NCI-H226 (cell line): ENCODE measurements at places on chromosomes 1 and 21.
A peak's percentile ranks its signal among the peaks of the same experiment; 100 is the strongest.

DNA sequence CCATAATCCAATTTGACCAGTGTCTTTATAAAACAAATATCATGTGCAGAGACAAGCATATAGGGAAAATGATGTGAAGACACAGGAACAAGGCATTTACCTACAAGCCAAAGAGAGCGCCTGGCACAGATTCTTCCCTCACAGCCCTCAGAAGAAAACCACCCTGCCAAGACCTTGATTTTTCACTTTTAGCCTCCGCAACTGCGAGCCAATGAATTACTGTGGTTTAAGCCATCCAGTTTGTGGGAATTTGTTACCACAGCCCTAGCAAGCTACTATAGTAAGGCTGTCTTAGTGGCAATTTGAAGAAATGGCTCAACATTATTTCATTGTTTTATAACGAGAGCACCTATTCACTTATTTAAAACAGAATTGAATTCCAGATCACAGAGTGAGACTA lies 85.7 kb upstream of the CCDC190 start:
- no peak for DNase-seq

DNA sequence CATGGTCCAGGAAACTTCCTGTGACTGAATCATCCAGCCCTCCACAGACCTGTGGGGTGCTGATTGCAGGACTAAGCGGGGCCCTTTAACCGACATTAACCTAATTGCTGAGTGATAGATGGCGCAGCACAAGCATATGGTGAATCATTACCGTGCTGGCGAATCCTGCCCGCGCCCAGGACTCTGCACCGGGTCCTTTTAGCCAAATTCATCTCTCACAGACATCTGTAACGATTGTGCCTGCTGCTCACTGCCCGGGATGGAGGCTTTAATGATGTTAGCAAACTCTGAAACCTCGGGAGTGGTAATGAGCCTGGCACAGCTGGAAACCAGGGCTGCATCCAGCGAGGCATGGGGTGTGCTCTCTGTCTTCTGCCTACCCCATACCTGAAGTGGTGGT lies 147.3 kb upstream of the CD34 start:
- no peak for DNase-seq

- DNase-seq = no peak
Observed at GRCh38 chr1:3577300-3577699, 34.0 kb downstream of the MEGF6 start.

DNA sequence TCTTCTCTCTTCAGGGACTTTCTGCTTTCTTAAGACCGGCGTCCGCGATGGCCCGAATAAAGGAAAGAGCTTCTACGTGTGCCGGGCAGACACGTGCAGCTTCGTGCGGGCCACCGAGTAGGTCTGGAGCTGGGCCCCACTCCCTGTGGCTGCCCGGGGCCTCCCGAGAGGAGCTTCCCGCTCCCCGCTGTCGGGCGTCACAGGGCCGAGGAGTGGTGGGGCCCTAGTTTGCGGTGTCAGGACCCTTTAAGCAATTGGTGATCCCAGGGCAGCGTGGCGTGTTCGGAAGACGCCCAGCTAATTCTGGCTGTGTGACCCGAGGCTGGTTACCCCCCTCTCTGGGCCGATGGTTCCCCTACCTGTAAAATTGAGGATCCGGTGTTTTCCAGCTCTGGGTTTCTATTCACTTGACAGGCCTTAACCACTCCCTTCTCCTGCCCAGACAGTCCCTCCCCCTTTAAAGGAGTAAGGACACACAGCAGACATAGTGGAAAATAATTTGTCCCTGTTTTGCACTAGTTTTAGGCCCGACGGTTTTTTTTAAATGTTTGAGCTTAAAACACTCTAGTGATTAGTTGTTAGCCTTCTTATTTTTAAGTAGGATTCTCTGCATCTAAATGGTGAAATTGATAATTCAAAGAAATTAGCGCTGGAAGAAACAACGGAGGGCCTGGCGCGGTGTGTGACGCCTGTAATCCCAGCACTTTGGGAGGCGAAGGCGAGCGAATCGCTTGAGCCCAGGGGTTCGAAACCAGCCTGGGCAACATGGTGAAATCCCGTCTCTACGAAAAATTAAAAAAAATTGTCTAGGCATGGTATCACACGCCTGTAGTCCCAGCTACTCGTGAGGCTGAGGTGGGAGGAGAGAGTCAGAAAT lies 553 bp downstream of the TTF2 start:
- peak; percentile 45 for DNase-seq

DNA sequence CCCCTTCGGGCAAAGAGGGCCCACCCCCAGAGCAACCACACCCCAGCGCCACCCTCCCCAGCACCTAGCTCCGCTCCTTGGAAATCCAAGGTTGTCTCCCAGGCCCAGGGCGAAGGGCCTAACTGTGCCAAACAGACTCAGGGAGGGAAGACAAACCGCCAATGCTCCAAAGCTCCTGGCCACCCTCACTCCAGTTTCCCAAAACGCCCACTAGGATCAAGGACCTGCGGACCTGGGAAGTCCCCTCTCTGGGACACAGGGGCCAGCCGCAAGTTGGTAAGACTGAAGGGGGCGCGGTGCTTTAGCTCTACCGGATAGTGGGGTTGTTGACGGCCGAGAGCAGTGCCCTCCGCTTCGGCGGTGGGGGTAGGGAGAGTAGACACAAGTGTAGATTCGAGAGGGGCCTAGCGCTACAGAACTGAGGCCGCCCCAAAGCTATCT lies 581 bp downstream of the IRF6 start:
- DNase-seq = no peak

GRCh38 chr1:118991448-118991847 lies 3.3 kb upstream of the TBX15 start:
- DNase-seq = no peak

- DNase-seq = no peak
Observed at GRCh38 chr1:28591708-28592320, at the start of gene RAB42. Gene RAB42, plus strand, starts transcription at chr1:28592265. Its CDS starts 247 bp downstream, at chr1:28592512.

- DNase-seq = peak; percentile 35
Observed at GRCh38 chr1:30378991-30379581, 344.3 kb downstream of the MATN1 start.

DNA sequence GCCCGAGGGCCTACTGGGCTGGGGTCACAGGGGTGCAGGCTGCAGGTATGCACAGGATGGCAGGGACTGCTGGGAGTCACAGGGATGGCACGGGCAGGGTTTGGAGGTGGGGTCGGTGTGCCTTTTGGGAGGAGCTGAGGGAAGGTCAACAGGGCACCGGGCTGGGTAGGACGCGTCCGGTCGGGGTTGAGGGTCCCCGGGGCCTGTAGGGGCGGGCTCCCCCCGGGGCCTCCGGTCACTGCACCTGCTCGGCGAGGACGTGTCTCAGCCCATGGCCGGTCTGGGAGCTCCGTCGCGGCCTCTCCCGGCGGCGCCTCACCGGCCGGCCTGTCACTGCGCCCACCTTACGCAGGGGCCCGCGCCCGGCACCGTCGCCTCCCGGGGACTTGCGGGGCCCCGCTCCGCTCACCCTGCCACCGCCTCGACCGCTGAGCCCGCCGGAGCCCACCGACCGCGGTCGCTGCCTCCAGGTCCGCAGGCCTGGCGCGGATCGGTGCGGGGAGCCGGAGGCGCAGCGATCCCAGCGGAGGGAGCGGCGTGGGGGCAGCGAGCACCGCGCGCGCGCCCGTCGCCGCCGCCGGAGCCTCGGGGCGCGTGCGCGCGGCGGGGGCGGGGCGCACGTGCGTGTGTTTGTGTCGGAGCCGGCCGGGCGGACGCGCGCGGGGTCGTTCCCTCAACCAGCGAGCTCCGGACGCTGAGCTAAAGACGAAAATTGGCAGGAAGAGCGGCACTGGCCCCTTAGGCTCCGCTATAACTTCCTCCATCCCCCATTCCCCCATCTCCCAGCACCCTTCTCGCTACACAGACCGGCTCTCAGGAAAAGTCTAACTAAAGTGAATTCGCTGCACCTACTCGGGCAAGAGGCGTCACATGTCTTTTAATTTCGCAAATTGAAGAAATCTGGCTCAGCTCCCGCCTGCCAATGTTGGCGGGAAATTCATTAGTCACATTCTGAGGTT lies at the start of gene AMIGO1:
Gene AMIGO1 (minus strand): TSS at position 552 of the 959 bp plus-strand sequence. CDS start 815 bp downstream, outside the sequence.
- DNase-seq = no peak

DNA sequence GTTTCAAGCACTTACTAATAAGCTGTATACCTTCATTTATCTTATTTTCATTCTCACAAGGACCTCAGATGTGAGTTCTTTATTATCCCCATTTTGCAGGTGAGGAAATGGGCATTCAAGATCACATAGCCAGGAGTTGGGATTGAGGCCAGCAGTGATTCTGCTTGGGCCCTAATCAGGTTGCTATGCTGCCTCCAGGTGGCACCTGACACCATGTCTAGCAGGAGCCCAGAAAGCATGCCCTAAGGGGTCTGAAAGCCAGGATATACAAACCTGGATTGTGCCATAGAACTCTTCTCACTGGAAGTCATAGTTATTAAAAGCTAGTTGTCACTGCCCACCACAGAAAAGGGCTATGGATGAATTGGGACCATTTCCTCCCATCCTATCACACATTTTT lies 61.1 kb downstream of the FYB2 start:
- DNase-seq = peak; percentile 18

DNA sequence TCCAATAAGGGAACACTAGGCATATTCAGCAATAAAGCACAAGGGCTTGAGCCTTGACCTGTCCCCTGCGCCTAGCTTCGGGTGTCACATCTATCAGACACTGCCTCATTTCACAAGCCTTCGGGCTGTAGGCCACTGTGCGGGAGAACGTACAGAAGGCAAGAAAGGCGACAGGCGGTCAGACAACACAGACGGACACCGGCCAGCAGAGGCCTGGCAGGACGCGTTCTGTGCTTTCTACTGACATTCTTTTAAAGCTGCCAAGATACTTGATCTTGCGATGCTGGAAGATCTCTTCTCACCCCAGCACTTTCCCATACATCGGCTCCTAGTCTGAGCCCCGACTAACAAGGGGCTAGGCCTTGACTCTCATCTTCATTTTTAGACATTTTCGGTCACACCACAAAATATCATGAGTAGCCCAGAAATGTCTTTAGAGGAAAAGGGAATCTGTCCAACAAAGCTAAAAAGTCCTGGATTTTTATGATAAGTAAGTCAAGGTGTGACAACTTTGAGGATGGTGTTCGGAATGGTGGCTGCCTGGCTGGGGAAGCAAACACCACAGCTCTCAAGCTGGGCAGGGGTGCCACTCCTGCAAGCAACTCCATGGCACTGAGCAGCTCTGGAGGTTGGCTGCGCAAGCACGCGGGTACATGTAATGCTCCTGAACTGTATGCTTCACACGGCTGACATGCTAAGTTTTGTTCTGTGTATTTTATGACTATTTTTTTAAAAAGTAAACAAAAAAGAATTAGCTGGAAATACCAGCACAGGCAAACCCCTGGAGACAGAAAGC lies 18.7 kb downstream of the RIPK4 start:
- no peak for DNase-seq

GRCh38 chr1:94755675-94756074 lies 64.5 kb upstream of the SLC44A3 start:
- no peak for DNase-seq

DNA sequence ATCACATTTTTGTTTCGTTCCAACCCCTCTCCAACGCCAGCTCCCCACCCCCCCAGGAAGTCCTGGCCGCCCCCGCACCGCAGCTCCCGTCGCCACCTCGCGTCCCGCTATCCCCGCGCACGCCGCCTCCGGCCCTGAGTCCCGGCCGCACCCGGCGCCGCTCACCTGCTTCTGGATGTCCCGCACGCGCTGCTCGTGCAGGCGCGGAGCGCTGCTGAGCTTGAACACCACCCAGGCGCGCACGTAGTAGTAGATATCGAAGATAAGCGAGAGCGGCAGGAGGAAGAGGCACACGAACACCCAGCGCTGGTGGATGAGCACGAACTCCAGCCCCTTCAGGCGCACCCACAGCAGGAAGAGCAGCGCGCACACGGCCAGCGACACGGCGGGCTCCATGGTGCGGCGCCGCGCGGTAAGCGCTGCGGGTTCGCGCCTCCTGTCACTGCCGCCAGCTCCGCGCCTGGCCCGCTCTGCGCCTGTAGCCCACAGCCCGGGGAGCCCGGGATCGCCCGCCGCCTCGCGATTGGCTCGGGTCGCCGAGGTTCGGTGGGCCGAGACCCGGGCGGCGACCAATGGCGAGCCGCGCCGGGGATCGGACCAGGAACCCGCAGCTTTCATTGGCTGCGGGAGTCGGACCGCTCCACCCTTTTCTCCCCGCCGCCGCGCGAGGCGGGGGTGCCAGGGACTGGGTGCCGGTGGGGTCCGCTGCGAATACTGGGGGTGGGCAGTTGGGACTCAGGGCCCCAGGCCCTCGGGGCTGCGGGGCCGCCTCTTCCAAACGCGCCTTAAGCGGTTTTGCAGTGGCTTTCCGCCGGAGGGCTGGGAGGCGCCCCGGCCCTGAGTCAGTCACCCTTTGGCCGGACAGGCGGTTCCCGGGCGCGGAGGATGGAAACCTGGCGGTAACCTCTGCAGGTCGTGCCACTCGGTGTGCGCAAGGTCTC lies at the start of gene DHCR24:
Gene DHCR24 (minus strand): TSS at position 472 of the 941 bp plus-strand sequence. CDS start 76 bp downstream, at position 396.
- DNase-seq = peak; percentile 88

DNA sequence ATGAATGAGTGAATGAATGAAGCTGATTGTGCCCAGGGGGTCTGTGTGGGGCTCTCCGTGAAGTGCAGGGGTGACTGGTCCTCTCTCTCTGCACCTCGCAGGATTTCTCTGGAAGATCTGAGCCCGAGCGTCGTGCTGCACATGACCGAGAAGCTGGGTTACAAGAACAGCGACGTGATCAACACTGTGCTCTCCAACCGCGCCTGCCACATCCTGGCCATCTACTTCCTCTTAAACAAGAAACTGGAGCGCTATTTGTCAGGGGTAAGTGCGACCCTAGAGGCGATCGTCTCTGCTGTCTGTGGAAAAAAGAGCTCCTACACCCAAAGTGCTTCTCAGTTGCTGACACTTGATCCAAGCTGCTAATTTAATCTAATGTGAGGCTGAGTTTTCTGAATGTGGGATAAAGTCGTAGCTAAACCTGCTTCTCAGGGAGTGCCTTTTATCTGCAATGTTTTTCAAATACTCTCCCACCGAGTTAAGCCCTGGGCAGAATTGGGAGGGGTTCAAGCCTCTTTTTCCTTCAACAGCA lies 101.7 kb downstream of the HUNK start:
- DNase-seq = no peak

- no peak for DNase-seq
Observed at GRCh38 chr1:233879841-233880240, 24.6 kb upstream of the SLC35F3 start.

DNA sequence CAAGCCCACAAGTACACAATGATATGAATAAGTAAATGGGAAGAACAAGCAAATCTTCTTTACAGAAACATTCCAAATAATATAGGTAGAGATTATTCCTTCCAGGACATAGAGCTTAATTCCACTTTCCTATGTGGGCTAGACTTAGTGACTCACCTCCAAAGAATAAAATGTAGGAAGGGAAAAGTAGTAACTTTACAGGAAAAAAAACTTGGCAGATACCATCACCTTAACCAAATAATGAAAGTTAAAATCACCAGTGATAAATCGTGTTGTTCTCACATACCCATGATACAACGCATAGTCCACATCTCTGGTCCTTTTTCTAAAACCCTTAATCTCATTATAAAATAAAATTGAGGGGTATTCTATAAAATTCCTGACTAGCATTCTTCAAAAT lies 260.8 kb downstream of the SPATA17 start:
- no peak for DNase-seq
